ENCODE measurements at places on chromosomes 11 and 22.

GRCh38 chr11:35974882-35975589 lies 31.2 kb downstream of the LDLRAD3 start:
- DNase-seq, result no peak

DNA sequence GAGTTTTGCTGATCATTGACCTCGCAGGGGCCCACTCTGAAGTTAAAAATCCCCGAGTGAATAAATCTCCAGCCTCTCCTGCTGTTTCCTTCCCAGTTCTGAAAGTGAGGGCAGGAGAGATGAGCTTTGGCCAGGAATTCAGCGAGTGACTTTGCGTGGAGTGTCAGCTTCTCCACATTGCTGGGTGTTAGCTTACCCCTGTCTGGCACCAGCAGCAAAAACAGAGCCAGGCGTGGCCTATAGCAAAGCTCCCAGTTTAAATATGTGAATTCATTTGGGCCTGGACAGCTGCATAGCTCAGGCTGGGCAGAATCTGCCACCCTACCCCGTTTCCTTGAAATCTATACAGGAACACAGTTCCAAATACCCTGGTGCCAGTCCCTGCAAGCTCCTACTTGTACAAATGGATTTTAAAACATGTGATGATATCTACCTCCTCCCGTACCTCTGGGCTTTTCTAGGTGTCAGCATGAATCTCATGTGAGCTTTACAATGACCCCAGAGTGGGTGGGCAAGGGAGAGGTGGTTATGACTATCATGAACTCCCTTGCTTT lies 25.6 kb downstream of the TIMP3 start:
- no peak for DNase-seq

- no peak for DNase-seq
These were observed 4.7 kb upstream of the AP1B1 start for GRCh38 chr22:29393019-29393608.

DNA sequence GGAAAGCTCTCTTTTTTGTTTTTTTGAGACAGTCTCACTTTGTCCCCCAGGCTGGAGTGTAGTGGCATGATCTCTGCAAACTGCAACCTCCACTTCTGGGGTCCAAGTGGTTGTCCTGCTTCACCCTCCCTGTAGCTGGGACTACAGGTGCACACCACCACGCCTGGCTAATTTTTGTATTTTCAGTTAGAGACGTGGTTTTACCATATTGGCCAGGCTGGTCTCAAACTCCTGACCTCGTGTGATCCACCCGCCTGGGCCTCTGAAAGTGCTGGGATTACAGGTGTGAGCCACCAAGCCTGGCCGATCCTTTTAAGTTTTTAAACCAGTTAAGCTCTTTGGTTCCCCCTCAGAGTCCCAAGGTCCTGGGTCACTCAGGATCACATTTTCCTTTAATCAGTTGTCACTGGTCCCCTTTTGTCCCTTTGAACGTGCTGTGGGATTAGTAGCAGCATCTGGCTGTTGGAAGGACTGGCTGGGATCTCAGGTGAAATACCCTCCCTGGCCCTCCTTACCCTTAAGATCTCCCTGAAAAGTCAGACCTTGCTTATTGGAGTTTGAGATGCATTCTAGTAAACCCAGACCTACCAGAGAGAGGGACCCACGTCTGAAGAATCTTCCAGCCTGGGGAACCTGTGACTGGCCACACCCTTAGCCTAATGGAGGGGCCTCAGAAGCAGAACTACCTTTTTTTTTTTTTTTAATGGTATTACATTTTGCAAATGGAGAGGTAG lies 8.1 kb downstream of the MALAT1 start:
- DNase-seq, result no peak

- peak; percentile 47 for DNase-seq
These were observed 597.2 kb upstream of the ANO3 start for GRCh38 chr11:25734591-25735211.

DNA sequence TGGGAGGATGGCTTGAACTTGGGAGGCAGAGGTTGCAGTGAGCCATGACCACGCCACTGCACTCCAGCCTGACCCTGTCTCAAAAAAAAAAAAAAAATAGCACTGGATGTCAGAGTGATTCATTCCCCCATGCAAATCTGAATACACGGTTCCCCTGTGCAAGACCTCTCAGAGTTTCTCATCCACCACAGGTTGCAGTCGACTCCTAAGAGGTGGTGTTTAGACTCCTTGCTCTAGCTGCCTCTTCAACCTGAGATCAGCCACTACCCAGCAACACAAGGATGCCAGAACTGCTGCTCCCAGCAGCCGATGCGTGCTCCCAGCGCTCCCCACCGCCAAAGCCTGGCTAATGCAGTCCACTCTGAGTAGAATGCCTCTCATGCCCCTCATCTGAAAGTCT lies 97.5 kb downstream of the PARVA start:
- no peak for DNase-seq

DNA sequence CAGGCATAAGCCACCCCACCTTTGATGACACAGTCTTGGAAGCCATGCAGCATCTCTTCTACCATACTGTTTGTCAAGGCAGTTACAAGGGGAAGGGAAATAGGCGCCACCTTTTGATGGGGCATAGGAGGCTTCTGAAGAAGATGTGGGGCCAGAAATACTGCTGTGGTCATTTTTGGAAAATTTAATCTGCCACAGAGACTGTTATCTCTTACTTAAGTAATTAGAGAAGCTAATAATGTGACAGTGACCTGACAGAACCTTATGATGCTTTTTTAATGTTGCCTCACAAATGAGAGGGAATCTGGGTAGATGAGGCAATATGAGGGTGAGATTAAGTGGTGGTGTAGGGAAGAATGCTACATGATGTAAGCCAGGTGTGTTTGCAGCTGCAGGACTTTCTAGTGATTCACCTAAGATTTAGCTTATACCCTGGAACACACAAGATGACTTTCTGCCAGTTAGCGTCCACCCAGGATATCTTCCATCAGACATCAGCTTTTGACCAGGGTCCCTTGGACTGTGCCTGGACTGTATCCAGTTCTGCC lies 34.3 kb upstream of the ADORA2A start:
- DNase-seq, result no peak

DNA sequence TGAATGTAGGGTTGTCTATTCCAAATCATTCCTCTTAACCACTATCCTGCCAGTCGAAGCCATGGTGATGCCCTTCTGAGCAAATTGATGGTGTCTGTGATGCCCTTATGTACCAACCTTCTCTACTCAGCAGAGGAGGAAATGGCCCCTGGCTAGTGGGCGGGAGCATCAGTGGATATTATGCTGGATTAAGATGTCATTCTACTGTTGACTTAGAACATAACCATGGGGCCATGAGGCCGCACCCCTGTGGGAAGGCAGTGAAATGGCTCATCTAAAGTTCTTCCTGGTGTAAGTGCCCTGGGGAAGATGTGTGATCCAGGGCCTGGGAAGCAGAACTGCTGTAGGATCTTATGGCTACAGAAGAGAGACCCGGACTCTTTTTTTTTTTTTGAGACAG lies 20.7 kb upstream of the P2RY2 start:
- DNase-seq, result no peak

- DNase-seq, result no peak
These were observed 154.5 kb downstream of the DBX1 start for GRCh38 chr11:20005747-20006146.

- DNase-seq, result no peak
These were observed 47.2 kb downstream of the MYO7A start for GRCh38 chr11:77175021-77175842.

DNA sequence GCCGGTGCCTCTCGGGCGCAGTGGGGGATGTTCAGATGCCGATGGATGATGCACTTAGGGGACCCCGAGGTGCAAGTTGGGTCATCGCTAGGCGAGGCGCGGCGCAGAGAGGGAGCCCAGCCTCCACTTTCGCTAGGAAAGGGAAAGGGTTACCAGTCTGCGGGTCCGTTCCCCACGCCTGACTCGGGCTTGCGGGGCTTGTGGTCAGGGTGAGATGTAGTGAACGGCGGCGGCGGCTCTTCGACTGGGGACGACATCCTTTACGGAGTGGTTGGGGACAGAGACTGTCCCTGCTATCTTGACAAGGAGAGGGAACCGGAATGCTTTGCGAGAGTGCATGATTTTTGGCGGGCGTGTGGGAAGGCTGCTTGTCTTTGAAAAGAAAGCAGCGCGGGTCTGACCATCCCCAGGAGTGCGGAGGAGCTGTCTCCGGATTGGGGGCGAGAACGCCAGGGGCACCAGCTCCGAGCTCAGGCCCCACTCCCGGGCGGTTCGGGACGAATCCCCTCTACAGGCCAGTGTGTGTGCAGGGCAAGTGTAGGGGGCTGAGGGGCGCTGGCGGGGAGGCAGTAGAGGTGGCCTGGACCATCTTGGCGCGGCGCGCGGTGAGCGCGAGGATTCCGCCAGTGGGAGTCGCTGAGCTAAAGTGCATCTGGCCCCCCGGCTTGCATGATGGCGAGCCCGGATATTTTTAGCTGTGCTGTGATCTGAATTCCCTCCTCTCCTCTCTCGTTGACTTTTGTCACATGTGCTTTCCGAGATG lies 1.1 kb downstream of the FAT3 start:
- DNase-seq, result peak; percentile 41
